ENCODE measurements at places on chromosomes 5 and 9.

DNA sequence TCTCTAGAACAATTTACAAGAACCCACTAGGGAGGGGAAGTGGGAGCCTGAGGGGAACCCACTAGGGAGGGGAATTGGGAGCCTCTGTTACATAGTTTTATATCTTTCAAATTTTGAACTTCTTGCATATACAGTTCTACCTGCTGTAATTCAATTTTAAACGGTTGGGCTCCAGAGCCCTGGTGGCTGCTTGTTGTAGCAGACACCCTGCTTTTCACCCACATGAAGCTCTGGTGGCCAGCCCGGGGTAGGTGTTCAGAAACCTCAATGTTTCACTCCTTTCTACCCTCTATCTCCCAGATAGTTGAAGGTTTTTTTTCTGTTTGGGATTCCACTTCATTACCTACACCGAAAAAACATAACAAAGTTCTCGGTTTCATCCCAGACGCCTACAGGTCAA, 124.4 kb downstream of the TMEM174 start:
- ATAC-seq: no peak
- no peak overlapping the region for H3K27ac ChIP-seq
- peaks cover 86% of the 10 kb centered on the region for H3K27me3 ChIP-seq

DNA sequence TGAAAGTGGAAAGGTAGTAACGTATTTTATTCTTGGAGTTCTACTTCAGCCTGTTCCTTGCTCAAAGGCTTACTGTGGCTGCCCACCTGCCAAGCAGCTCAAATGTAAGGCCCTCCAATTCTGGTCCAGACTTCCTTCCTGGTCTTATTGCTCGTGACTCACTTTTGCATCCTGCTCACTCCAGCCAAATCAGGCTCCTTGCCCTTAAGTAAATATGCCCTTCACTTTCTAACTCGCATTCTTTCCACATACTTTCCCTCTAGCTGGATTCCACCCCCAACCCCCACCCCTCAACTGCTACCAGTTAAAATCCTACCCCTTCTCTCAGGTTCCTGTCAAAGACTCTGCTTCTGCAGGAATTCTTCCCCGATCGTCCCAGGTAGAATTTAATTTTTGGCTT, 96.6 kb downstream of the GALNT10 start:
- H3K27ac ChIP-seq: no peak overlapping the region
- H3K36me3 ChIP-seq: peaks cover 17% of the 10 kb centered on the region
- peaks cover 45% of the 10 kb centered on the region for H3K4me1 ChIP-seq
- ATAC-seq: no peak
- no peaks in the 10 kb centered on the region for H3K27me3 ChIP-seq
- H3K4me3 ChIP-seq: no peak overlapping the region

GRCh38 chr9:137299203-137299565, 2.9 kb downstream of the NRARP start:
- peaks cover 67% of the 10 kb centered on the region for H3K27me3 ChIP-seq
- no peaks in the 10 kb centered on the region for H3K36me3 ChIP-seq
- no peak overlapping the region for H3K27ac ChIP-seq

GRCh38 chr5:82445726-82446335, 167.7 kb upstream of the RPS23 start:
- H3K27me3 ChIP-seq: no peaks in the 10 kb centered on the region
- H3K4me3 ChIP-seq: no peak overlapping the region
- no peak overlapping the region for H3K27ac ChIP-seq
- no peaks in the 10 kb centered on the region for H3K36me3 ChIP-seq
- ATAC-seq: no peak

GRCh38 chr9:37215381-37215780, 95.0 kb downstream of the ZCCHC7 start:
- ATAC-seq: no peak
- H3K4me1 ChIP-seq: peaks cover 32% of the 10 kb centered on the region
- H3K4me3 ChIP-seq: no peak overlapping the region
- peaks cover 26% of the 10 kb centered on the region for H3K36me3 ChIP-seq
- H3K27ac ChIP-seq: no peak overlapping the region

DNA sequence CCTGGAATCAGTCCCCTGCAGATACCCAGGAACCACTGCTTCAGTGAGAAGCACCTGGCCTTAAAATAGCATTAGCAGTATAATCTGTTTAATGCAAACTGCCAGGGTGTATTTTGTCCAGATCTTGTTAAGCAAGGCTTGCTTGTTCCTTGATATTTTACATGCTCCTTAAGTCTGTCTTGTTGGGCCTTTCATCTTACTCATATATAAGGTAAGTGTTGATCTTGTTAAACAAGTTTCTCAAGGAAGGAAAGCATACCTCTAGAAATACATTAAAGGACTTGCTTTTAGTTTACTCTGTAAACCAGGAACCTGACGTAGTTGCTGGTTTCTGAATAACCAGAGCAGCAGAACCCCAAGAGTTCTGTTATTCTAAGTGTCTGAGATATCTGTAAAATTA, 13.7 kb downstream of the HSPA4 start:
- H3K4me1 ChIP-seq: peaks cover 35% of the 10 kb centered on the region
- H3K4me3 ChIP-seq: no peak overlapping the region
- no peaks in the 10 kb centered on the region for H3K27me3 ChIP-seq
- H3K27ac ChIP-seq: peak overlapping the region; percentile 30

DNA sequence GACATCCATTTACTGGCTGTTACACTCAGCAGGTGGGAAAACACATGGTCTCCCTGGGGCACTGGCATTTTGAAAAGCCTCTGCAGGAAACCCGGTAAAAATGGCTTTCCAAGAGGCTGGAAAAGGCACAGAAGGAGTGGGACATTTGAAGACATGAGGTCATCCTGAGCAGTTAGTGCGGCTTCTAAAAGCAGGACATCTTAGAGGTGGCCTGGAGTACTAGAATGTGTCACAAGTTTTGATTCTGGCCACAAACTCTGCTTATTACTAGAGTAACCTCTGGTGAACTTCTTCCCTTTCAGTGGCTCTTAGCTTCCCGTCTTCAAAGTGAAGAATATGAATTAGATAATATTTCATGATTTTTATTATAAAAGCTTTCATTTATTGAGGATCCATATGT, 423.0 kb upstream of the BRINP1 start:
- H3K27ac ChIP-seq: no peak overlapping the region
- no peaks in the 10 kb centered on the region for H3K4me1 ChIP-seq
- H3K4me3 ChIP-seq: no peak overlapping the region
- H3K27me3 ChIP-seq: peaks cover under 1% of the 10 kb centered on the region
- H3K36me3 ChIP-seq: no peaks in the 10 kb centered on the region

- no peak for ATAC-seq
- H3K27me3 ChIP-seq: no peaks in the 10 kb centered on the region
Measured at GRCh38 chr5:177336112-177336511, 15.4 kb downstream of the LMAN2 start.

- H3K4me1 ChIP-seq: no peaks in the 10 kb centered on the region
- H3K27ac ChIP-seq: no peak overlapping the region
- no peak overlapping the region for H3K4me3 ChIP-seq
- H3K36me3 ChIP-seq: no peaks in the 10 kb centered on the region
Measured at GRCh38 chr5:95671826-95672225, 11.0 kb downstream of the SPATA9 start.

DNA sequence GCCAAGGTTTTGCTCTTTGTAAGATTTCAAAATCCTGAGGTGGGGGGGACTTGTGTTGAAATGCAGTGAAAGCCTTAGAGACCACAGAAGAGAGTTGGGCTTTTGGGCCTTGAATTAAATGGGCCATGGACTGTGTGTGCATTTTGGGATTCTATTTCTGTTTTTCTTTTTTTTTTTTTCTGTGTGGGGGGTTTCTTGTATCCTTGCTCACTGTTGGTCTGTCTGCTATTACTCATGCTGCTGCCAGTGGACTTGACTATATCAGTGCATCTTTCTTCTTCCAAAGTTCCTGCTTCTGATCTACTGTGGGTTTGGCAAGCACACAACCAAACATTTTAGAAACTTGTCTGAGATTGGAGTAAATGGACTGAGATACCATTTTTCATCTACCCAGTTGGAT, 344.9 kb downstream of the ARL15 start:
- peaks cover 22% of the 10 kb centered on the region for H3K36me3 ChIP-seq
- no peak overlapping the region for H3K27ac ChIP-seq
- H3K4me1 ChIP-seq: no peaks in the 10 kb centered on the region
- no peak for ATAC-seq
- no peaks in the 10 kb centered on the region for H3K27me3 ChIP-seq

DNA sequence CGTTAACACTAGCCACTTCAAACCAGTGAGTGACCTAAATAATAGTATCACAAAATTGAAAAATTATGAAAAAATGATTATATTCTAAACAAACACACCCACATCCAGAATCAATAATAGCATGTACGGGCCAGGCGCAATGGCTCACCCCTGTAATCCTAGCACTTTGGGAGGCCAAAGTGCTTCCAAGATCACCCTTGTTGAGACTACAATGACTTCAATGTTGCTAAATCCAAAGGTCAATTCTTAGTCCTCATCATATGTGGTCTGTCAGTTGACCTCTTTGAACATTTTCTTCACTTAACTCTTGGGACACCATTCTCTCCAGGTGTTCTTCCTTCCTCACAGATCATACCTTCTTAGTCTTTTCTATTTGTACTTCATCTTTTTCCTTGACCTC, 11.3 kb downstream of the RIOK2 start:
- H3K4me1 ChIP-seq: peaks cover 25% of the 10 kb centered on the region
- no peak overlapping the region for H3K4me3 ChIP-seq
- H3K27ac ChIP-seq: peak overlapping the region; percentile 8
- H3K36me3 ChIP-seq: peaks cover 35% of the 10 kb centered on the region
- ATAC-seq: no peak

DNA sequence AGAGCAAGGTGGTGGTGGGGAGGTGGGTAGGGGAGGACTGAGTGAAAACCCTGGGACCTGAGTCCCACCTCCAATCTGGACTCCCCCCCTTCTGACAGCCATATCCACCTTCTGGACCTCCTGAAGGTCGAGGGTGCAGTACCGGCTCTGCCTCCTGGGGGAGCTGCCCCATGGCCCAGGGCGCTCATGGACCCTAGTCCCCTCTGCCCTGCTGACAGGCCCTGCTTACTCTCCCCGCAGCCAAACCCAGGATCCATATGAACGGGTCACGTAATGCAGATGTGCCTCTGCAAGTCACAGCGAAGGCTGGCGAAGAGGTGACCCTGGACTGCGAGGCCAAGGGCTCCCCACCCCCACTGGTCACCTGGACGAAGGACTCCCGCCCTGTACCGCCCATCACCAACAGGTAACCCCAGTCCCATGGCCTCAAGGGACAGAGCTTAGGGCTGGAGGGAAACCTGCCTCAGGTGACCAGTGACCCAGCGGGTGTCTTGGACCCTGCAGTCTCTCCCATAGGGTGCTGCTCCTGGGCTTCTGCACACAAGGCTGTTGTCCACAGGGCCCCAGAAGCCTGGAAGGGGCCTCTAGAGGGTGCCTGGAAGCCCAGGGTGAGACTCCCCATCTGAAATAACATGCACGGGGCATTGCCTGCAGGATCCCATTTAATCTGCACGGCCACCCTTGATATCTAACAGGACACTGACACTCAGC, 61.7 kb downstream of the HMCN2 start:
- peak; percentile 29 for ATAC-seq
- no peaks in the 10 kb centered on the region for H3K4me1 ChIP-seq
- no peaks in the 10 kb centered on the region for H3K36me3 ChIP-seq
- peaks cover 90% of the 10 kb centered on the region for H3K27me3 ChIP-seq
- no peak overlapping the region for H3K4me3 ChIP-seq

- H3K27ac ChIP-seq: no peak overlapping the region
- no peaks in the 10 kb centered on the region for H3K36me3 ChIP-seq
- H3K27me3 ChIP-seq: no peaks in the 10 kb centered on the region
- no peak for ATAC-seq
- no peaks in the 10 kb centered on the region for H3K4me1 ChIP-seq
Measured at GRCh38 chr9:14058325-14058688, 255.6 kb downstream of the NFIB start.

- peaks cover 5% of the 10 kb centered on the region for H3K36me3 ChIP-seq
- no peaks in the 10 kb centered on the region for H3K27me3 ChIP-seq
- no peak for ATAC-seq
- no peak overlapping the region for H3K27ac ChIP-seq
- H3K4me1 ChIP-seq: no peaks in the 10 kb centered on the region
Measured at GRCh38 chr5:58974601-58975000, 391.7 kb downstream of the RAB3C start.

DNA sequence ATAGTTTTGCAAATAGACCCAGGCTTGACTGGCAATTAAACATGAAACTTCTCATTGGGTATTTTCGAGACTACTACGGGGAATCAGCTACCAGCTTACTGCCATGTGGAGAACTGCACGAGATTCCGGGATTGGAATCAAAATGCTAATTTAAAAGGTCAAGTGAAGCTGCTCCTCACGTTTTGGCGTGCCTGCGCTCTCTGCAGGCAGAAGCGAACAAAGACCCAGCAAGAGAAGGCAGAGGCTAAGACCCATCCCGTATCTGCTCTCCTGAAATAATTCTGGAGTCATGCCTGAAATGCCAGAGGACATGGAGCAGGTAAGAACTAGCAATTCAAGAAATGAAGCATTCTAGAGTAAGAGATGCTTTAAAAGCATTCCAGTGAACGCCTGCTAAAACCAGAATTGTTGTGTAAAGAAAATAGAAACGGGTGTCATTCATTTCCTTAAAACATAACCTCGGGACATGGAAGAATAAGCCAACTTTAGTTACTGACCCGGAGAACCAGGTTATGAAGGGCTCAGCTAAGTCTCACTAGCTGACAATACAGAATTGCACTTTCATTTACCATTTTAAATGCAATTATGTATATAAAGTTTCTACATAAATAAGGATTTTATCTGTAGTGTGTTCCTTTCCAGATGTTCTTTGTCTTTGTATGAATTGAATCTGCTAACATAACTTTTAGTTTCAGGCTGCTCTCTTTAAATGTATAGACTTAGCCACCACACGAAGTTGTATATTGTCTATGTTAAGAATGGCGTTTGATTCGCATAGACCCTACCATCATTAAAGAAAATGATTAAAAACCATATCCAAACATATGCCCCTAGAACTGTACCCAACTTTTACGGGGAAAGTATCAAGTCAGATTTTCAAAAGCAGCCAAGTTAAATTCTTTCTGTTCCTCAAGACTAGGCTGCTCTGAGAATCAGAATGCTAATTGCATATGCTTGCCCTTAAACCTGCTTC, 2.0 kb upstream of the MAT2B start:
- H3K4me3 ChIP-seq: peak overlapping the region; percentile 84
- H3K36me3 ChIP-seq: no peaks in the 10 kb centered on the region
- H3K27ac ChIP-seq: peak overlapping the region; percentile 93

GRCh38 chr9:115694014-115694413, 459.6 kb upstream of the PAPPA start:
- H3K27ac ChIP-seq: no peak overlapping the region
- H3K27me3 ChIP-seq: no peaks in the 10 kb centered on the region
- H3K4me1 ChIP-seq: no peaks in the 10 kb centered on the region
- no peak for ATAC-seq
- no peak overlapping the region for H3K4me3 ChIP-seq
- no peaks in the 10 kb centered on the region for H3K36me3 ChIP-seq

DNA sequence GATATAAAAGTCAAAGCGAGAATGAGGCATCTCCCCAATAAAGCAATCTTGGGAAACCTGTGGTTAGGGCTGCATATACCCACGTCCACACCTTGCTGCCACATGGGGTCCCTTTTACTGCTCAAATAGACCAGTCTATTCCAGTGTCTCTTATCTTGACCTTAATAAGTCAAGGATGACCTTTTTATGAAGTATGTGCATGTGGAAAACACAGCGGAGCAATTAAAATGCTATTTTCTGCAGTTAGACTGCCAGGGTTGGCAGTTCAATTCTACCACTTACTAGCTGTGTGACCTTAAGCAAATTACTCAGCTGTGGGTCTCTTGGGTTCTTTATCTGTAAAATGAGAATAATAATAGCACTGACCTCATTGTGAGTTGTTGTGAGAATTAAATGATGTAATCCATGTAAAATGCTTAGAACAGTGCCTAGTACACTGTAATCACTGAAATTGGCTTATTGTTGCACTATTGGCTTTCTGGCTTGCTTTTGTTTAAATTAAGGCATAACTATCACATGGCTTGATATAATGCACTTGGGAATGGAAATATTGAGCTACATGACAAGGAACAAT, 67.8 kb upstream of the HSPB3 start:
- H3K4me3 ChIP-seq: no peak overlapping the region
- no peaks in the 10 kb centered on the region for H3K4me1 ChIP-seq
- no peaks in the 10 kb centered on the region for H3K36me3 ChIP-seq
- no peak for ATAC-seq
